GM12892 (cell line): ENCODE measurements at places on chromosomes 3 and 15.

DNA sequence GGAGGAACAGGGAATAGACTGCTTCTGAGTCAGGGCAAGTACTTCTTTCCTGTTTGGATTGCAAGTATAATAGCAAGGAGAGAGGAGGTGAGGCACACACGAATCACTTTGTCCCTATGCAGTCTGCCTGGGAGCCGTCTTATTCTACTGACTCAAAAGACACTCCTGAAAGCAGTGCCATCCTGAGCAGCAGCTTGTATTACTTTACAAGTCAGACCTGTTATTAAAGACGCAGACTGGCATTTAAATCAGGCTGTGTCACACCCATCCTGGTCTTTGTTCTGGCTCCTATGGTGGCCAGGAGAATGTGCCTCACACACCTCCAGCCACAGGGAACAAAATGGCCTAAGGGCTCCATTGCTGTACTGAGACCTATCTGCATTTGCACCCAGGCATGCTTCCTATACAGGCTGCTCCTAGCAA lies 17.9 kb upstream of the SQOR start:
- DNase-seq, result no peak

- DNase-seq, result no peak
Observed at GRCh38 chr3:77595371-77595870, 555.5 kb downstream of the ROBO2 start.

DNA sequence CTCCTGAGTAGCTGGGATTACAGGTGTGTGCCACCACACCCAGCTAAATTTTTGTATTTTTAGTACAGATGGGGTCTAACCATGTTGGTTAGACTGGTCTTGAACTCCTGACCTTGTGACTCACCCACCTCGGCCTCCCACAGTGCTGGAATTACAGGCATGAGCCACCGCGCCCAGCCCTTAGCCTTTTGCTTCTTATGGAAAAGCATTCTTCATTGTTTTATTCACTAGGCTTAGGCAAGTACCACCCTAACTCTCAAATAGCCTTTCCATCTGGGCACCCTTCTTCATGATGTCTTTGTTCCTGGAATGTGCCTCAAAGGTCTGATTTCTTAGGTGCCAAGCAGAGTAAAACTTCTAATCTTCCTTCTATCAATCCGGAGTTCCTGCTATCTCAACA lies 641.8 kb downstream of the FHIT start:
- no peak for DNase-seq

- DNase-seq, result no peak
Observed at GRCh38 chr15:99729920-99730319, 3.3 kb downstream of the LYSMD4 start.
